Stimulated activated CD8-positive, alpha-beta memory T cell treated with anti-CD3 and anti-CD28 coated beads, Interleukin-4, amount 100 ng/mL, for 1 hour (primary cell): ENCODE measurements at places on chromosomes 13 and 19.

GRCh38 chr13:92225861-92226260 is 827.4 kb downstream of the GPC5 start:
- DNase-seq = no peak

DNA sequence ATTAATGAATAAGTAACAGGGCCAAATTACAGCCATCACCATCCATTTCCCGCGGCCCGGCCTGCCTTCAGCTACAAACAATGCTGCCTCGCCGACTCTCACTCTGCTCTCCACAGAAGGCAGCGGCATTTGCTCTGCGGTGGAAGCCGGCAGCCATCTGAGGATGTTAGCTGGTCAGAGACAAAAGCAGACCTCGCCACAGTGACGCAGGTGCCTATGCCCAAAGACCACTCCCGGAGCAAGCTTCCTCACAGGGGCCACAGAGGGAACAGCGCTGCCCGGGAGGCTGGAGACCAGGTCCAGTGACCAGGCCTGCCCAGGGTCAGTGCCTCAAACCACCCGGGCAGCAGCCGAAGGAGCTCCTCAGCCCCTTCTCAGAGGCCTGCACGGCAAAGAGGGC is 16.4 kb downstream of the PEPD start:
- no peak for DNase-seq

GRCh38 chr13:77513719-77514335 is 21.7 kb upstream of the SCEL start:
- no peak for DNase-seq

DNA sequence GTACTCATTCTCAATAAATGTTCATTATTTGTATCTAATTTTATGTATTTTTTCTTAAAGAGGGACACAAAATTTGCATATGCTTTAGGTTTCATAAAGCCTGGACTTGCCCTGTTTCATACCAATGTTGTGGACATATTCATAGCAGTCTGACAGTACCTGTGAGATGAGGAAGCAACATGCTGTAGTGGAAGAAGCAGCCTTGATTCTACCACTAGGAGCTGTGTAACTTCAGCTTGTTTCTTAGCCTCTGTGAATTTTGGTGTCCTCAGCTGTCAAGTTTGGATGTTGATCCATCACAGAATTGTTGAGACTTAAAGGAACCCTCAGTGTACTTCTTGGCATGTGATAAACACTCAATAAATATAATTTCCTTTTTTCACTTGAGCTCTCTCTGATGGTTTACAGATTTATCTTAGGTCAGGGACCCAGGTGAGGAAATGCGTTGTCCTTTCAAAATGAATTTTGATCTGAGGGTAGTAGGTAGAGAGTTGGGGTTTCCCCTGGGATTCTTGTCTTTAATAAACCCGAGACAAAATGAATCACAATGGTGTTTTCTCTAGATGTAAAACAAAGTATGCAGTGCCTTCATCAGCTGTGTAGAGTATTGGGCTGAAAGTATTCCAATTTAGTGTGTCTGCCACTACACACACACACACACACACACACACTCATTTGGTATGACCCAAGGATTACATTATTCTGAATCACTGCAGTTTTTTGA is 152.1 kb downstream of the KCNRG start:
- no peak for DNase-seq

DNA sequence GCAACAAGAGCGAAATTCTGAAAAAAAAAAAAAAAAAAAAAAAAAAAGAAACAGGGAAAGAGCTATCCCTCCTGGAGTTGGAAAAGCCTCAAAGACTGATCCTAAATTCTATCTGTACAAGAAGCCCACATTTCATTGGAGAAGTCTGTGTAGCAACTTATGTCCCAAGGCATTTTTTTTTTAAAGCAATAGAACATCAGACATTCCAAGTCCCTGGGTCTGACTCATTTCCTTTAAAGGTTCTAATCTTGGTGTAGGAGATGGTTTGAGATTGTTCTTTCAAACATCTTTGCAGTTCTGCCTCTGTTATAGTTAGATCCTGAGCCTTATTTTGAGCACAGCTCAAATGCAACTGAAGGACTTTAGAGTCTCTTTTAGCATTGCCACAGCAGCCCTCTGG is 706.5 kb upstream of the MIR17HG start:
- DNase-seq = no peak

- no peak for DNase-seq
Measured at GRCh38 chr19:45117671-45118070, 24.7 kb downstream of the PPP1R37 start.

DNA sequence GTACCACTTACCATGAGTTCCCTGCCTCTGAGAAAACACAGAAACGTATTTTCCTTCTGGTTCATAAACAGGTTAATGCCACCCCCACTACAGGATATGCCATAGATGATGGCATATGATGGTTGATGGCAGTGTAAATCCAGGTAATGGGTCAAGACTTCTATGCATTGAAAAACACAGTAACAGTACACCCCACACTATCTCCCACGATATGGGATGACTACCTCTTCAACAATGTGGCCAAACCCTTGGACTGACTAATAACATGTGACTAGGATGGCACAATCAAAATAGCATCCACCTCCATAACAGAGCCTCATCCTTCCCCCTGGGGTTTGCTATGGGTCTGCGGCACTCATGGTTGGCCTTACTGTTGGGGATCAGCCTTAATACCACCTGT is 22.0 kb downstream of the ZNF235 start:
- no peak for DNase-seq

DNA sequence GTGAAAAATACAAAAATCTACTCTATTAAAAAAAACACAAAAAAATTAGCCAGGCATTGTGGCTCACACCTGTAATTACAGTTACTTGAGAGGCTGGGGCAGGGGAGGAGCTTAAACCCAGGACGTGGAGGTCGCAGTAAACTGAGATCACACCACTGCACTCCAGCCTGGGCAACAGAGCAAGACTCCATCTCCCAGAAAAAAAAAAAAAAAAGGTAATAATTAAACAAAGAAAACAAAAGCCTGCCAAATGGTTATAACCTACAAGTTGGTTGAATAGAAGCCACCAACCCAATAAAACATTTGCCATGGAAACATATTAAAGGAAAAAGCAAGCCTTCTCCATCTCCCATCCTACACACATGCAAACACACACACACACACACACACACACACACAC is 255.2 kb downstream of the ITGBL1 start:
- DNase-seq = no peak

GRCh38 chr19:18980432-18981020 is 39.5 kb upstream of the HOMER3 start:
- DNase-seq = no peak

- no peak for DNase-seq
Measured at GRCh38 chr19:51668216-51668615, 21.6 kb upstream of the SIGLEC14 start.

- no peak for DNase-seq
Measured at GRCh38 chr19:46660008-46660517, 919 bp downstream of the DACT3 start.

DNA sequence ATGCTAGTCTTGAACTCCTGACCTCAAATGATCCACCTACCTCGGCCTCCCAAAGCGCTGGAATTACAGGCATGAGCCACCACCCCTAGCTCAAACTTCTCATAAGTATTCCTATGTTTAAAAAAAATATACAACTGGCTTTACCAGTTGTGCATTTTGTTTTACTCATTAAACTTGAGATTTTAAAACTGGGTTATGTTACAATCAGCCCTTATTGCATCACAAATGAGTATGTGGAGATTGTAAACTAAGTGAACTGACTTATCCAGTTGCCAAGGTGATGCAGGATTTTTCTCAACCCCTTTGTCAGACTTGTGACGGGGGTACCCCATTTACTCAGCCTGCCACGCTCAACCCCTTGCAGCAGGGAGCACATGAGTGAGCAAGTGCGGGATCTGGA is 14.4 kb upstream of the GTF2F2 start:
- no peak for DNase-seq

DNA sequence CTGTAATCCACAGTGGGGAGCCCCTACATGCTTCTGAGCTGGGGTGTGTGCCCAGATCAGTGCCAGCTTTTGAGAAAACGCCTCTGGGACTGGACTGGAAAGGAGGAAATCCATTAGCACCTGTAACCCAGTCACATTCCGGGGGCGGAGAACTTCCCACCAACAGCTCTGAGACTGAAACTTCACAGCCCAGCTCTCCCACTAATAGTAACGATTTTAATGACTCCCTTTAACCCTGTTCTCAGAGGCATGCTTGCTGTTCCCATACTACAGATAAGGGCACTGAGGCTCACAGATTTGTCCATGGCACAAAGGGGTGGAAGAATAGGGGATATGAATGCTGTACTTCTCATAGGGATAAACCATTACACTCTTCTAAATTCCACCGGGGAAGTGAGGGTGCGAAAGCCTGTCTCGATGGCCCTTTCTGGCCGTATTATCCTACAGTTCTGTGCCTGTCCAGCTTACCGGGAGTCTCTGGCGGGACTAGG is 851 bp downstream of the FBXO46 start:
- no peak for DNase-seq

GRCh38 chr13:95033890-95034289 is 267.4 kb downstream of the ABCC4 start:
- no peak for DNase-seq

DNA sequence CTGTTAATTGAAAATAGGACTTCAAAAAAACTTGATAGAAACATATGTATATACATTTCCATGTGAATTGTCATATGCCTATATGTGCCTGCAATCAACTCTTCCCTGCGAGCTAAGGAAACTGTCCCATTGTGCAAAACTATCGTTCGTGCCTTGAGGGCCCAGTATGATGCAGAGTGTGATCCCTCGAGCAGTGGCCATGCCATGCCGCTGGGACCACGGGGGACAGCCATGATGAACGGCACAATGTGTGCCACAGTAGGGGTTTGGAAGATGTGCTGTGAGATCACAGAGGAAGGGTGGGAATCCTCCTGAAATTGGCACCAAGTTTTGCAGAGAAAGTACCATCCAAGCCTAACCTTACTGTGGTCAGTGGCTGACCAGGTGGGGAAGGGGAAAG is 118.1 kb upstream of the SOX1 start:
- DNase-seq = no peak

DNA sequence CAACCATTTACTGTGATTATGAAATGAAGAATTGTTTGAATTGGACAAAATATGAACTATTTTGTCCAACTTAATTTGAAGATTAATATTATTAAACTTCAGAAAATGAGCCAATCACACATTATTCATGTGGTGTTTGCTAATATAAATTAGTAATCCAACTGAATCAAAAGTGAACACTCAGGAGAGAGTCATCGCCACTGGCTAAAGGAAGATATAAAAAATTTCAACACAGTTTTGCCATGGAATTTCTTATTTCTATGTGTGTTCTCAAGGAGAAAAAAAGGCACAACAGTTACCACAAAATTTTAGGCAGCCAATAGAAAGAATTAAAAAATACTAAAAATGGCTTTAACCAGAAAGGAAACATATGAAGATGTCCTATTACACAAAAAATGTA is 2683.8 kb downstream of the PCDH9 start:
- DNase-seq = no peak

DNA sequence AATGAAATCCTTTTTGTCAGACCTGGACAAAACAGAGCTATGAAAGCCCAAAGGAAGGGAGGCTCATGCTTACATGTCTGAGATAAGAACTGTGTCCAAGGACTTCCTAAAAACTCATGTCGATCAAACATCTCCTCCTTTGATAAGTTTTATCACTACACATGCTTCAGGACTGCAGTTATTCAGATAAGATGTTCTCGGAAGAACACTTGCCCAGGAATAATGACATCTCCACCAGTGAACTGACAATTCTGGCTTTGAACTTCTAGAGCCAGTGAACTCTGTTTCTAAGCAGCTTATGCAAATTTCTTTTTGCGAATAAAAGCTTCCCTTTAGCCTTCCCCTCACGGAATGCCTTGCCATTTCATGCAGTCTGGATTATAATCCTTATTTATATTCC is 561.6 kb downstream of the TBC1D4 start:
- DNase-seq = no peak

GRCh38 chr13:30334663-30335386 is 27.5 kb upstream of the KATNAL1 start:
- no peak for DNase-seq

DNA sequence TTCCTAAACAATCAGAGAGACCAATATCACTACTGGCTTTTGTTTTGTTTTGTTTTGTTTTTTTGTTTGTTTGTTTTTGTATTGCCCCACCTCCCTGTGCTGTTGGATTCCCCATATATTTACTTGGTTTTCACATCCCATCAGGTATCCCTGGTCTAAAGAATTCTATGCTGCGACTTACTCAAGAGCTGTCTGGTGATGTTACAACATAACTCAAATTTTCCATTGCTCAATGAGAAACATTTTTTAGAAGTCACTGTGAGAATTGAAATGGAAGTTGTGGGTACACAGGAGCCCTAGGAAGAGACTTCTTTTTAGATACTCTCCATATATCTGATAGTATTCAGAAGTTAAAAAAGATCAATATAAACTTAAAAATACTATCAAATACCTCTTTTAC is 181.4 kb downstream of the KLF5 start:
- no peak for DNase-seq

DNA sequence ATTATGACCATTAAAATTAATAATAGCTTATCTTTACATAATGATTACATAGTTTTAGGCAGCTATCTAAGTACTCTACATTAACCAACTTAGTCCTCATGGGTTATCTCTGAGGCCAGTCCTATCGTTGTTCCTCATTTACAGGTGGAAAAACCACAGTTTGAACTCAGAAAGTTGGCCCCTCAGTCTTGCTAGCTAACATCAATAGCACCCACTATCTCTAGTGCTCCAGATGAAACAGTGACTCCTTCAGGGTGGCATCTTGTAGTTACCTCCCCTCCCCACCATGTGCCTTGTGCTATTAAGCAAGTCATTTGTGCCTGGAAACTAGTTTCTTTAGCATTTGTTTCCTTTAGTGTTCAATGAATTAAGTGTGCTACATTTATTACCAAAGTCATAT is 1086.7 kb downstream of the EFNB2 start:
- DNase-seq = no peak

DNA sequence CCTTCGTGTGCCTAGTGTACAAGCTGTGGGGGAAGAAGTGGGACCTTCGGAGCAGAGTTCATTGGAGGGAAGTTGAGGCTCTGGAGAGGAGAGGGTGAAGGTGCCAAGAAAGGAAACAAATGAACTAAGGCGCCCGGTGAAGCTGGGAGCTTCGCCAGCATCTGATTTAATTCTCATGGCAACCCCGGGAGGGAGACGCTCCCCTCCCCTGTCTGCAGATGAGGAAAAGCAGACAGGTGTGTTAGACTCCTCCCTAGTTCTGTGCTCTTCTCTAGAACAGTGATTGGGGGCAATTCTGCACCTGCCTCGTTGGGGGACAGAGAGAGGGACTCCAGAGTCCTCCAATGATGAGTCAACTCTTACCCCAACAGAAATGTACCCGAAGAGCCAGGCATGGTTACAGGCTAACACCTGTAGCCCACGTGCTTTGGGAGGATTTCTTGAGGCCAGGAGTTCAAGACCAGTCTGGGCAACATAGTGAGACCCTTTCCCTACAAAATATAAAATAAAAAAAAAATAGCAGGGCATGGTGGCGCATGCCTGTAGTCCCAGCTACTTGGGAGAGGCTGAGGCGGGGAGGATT is 4.2 kb downstream of the SSC5D start:
- no peak for DNase-seq

DNA sequence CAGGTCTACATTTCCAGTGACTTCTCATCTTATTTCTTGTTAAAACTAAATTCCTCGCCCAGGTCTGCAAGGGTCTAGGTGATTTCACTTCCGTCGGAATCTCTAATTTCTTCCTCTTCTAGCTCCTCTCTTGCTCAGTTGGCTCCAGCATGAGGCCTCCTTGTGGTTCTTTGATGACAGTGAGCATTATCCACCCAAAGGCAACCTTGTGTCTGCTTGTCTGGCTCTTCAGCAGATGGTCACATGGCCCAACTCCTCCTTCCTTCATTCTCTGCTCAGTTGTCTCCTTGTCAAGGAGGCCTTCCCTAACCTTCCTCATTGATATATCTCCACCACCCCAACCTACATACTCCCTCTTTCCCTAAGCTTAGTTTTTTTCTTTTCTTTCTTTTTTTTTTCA is 1391.4 kb downstream of the EFNB2 start:
- no peak for DNase-seq
